AG09309 (cell line): ENCODE measurements at places on chromosomes 12 and 14.

DNA sequence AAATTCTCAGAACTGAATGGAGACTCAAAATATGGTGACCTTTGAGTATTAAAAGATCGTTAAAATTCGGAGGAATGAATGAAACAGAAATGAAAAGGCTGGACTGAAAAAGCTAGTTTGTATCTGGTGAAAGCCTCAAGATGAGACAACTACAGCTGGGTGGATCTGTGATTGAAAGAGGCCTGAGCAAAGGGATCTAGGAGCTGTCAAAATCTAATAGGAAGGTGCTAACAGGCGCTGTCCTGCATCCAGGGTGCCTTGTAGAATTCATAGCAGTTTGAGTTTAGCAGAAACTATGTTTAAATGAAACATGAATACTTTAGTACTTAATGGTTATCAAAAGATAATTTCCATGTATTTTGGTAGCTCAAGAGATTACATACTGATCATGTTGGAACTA, 2.3 kb downstream of the YY1 start:
- DNase-seq = no peak

DNA sequence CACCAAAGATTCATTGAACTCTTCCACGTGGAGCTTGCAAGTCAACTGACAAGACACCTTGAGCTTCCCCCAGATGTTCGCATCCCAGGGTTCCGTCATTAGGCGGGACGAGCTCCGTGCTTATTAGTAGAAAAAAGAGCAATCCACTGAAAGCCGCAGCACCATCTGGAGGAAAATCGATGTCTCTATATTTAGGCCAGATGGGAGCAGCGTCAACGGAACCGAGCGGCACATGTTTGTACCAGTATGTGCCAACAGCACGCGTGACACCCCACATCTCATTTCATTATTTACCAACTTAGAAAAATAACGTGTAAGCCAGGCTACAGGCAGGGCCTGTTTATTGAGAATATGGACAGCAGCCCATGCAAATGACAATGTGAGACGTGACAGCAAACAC, 45.8 kb upstream of the TMEM132D start:
- no peak for DNase-seq

DNA sequence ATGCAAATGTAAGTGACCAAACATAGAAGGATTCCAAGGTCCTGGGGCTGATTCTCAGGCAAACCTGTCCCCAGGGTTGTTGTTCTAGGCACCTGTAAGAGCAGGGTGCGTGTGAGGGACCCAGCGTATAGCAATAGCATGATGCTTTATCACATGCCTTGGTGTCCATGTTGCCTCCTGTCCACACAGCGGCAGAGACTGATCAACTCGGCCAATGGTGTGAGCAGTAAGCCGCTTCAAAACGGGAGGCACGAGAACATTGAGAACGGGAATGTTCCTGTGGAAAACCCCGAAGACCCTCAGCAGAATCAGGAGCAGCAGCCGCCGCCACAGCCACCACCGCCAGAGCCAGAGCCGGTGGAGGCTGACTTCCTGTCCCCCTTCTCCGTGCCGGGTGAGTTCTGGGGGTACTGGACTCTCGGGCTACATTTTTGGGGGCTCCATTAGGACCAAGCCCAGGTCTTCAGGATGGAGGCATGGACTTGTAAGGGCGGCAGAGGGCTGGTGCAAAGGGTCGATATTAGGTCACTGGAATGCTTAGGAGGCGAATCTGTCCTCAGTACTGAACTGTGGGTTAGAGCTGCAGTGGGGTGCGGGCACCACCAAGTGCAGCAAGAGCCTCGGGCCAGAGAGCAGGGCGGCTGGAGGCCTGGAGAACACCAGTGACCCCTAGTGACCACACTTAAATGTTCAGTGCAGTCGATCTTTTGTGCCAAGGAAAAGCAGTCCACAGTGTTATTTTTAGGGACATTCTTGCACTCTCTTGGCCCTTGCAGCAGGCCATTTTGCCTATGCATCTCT, 57.2 kb upstream of the RIN3 start:
- DNase-seq = no peak

DNA sequence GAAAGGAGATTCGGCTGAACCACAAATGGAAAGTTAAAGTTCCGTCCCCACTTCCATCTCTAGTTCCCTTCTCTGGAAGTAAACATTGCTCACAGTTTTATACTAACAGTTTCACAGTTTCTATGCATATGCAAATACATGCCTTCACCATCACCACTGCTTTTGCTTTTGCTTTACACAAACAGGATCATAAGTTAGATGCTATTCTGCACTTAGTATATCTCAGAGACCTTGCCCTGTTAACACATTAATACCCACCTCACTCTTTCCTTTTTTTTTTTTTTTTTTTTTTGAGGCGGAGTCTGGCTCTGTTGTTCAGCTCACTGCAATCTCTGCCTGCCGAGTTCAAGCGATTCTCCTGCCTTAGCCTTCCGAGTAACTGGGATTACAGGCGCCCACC, 890 bp downstream of the TEP1 start:
- DNase-seq = no peak

DNA sequence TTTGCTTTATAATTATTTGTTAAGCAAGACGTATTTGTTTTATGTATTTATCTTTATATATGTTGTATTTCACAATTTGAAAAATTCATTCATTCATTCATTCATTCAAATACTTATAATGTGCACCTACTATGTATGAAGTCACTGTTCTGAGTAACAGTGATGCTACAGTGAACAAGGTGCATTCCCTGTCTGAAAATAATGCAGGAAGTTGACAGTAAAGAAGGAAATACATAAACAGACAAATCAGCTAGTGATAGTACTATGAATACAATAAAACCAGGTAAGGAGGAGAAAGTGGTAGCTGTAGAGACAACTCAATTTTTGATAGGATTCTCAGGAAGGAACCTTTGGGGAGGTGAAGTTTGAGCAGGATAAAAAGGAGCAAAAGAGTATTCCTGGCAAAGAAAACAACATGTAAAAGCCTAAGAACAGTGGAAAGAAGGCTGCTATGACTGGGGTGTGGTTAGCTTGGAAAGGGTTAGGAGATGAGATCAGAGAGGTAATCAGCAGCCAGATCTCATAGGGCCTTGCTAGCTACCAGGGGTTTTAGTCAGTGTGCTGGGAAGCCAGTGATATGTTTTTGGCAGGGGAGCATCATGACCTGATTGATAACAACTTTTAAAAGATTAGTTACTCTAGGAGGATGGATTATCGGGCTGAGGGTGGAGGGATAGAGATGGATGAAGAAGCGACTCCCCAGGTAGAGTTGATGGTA, 17.4 kb downstream of the BICDL1 start:
- DNase-seq = no peak

GRCh38 chr14:37819155-37820015, 224.0 kb downstream of the TTC6 start:
- DNase-seq = peak; percentile 27

DNA sequence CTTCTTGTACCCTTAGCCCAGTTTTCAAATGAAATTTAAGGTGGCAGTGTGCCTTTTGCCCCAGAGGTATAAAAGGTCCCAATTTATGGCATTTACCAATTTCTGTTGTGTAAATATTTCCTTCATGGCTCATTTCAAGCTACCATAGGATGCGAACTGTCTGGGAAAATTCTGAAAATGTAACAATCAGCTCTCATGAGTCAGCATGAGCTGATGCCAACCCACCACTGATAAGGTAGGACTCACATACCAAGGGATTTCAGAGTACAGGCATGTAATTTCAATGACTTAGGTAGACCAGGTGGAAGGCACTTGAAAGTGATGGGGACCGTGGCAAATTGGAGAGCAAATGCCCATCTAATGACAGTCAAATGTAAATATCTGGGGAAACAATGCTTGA, 169.5 kb downstream of the TTC8 start:
- DNase-seq = no peak

DNA sequence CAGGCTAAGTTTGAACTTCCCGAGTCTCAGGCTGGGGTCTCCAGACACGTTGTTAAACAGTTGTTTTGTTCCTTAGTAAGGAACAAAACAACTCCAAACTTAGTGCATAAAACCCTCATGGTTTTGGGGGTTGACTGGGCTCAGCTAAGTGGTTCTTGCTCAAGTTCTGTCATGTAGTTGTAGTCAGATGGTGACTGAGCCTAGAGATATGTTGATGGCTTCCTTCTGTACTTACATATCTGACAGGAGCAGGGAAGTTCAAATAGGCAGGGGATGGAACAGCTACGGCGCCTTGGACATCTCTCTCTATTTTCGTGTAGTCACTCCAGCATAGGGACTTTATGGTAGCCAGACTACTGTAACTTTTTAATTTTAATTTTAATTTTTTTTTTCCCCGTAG, 45.7 kb downstream of the SPATS2 start:
- no peak for DNase-seq

- no peak for DNase-seq
These were observed 137.6 kb downstream of the TSPAN9 start for GRCh38 chr12:3214526-3215365.

DNA sequence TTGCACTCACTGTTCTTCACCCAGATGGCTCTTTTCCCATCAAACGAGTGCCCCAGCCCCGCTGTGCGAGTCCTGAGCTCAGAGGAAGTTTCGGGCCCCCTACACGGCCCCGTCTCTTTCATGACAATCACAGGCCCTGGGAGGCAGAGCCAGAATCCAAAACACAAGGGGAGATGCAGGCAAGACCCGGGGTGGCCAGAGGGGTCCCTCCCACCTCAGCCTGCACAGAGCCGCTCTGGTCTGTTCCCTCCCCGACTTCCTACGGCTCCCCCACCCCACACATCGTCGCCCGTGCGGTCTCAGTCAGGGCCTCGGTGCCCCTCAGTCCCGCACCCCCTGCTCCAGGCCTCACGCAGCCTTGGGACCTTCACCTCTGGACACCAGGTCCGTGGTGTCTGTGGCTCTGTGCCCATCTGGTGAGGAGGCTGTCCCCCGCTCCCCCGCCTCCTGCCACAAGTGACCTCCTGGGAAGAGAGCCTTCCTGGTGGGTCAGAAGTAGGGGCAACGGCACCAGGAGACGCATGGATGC, 8.9 kb downstream of the GPR132 start:
- no peak for DNase-seq
